Stimulated activated CD4-positive, alpha-beta T cell treated with anti-CD3 and anti-CD28 coated beads, Interleukin-2, amount 100 ng/mL, for 4 hours (primary cell): ENCODE measurements at places on chromosomes 7 and 10.

DNA sequence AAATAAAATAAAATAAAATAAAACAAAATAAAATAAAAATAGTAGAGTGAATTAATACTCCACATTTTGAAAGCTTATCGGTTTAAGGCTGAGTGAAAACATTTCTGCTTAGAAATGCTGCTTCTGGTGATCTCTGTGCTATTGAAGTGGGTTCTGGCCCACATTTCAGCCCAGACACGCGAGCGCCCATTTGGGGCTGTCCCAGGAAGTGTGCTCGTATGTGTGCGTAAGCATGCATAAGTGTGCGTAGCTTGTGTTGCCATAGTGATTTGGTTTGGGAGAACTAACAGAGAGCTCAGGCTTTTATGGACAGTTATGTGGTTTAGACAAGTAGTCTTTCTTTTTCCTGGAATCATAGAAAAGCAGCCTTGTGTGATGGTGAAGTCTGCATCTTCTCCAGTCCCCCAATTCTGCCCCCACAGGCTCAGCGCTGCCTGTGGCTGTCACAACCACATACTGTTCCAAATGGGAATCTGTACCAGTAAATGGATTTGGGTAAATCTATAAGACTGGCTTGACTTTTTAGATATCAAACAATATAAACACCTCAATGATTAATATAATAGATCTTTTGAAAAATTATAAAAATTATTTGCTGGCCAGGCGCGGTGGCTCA is 29.8 kb upstream of the PURB start:
- peak; percentile 63 for DNase-seq

GRCh38 chr7:9890092-9890491 is 1083.6 kb upstream of the PHF14 start:
- DNase-seq = no peak

DNA sequence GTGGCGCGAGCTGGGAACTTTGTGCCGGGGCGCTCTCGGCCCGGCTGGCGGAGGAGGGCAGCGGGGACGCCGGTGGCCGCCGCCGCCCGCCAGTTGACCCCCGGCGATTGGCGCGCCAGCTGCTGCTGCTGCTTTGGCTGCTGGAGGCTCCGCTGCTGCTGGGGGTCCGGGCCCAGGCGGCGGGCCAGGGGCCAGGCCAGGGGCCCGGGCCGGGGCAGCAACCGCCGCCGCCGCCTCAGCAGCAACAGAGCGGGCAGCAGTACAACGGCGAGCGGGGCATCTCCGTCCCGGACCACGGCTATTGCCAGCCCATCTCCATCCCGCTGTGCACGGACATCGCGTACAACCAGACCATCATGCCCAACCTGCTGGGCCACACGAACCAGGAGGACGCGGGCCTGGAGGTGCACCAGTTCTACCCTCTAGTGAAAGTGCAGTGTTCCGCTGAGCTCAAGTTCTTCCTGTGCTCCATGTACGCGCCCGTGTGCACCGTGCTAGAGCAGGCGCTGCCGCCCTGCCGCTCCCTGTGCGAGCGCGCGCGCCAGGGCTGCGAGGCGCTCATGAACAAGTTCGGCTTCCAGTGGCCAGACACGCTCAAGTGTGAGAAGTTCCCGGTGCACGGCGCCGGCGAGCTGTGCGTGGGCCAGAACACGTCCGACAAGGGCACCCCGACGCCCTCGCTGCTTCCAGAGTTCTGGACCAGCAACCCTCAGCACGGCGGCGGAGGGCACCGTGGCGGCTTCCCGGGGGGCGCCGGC is 870 bp downstream of the FZD1 start:
- no peak for DNase-seq

DNA sequence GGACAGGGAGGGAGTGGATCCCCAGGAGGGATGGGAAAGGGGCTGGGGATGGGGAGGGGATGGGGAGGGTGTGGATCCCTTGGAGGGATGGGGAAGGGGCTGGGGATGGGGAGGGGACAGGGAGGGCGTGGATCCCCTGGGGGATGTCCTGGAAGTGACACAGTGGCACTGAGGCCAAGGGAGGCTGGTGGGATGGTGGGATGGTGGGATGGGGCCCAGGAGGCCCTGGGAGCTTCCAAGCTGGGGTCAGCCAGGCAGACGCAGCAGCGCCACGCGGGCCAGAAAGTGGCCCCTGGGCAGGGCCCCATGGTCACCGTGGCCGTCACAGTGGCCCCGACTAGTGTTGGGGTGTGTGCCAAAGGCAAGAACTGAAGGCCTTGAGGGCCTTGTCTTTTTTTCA is 67.8 kb downstream of the INPP5A start:
- DNase-seq = no peak

- DNase-seq = no peak
Measured at GRCh38 chr7:39733881-39734632, 110.7 kb downstream of the RALA start.

- DNase-seq = no peak
Measured at GRCh38 chr7:113188396-113188795, 70.0 kb upstream of the SMIM30 start.

GRCh38 chr7:96219378-96220130 is 102.3 kb downstream of the SLC25A13 start:
- DNase-seq = no peak
